Midbrain (tissue), 1 donor: ENCODE measurements at places on chromosomes 13 and 19.
A peak's percentile ranks its signal among the peaks of the same experiment; 100 is the strongest.

GRCh38 chr19:412356-413355 lies 3.7 kb upstream of the C2CD4C start:
- no peak for DNase-seq

GRCh38 chr19:50998061-50998460 lies 3.3 kb downstream of the KLK8 start:
- DNase-seq = no peak

DNA sequence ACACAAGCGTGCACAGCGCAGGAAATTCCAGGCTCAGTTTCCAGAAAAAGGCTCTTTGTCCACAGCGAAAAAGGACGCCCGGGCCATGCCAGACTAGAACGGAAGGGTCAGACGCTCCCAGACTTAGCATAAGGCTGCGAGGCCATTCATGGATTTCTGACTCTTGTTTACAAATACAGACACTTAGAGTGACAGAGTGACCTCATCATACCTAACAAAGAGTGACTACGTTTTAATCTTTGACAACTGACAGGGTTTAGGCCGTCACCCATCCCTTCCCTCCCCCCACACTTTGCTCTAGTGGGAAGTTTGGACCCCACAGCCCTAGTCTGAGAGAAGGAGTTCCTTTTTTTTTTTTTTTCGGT lies 418 bp upstream of the ZNF709 start:
- DNase-seq = no peak

- peak; percentile 56 for DNase-seq
These were observed 814 bp downstream of the ZNF480 start for GRCh38 chr19:52297601-52298364.

DNA sequence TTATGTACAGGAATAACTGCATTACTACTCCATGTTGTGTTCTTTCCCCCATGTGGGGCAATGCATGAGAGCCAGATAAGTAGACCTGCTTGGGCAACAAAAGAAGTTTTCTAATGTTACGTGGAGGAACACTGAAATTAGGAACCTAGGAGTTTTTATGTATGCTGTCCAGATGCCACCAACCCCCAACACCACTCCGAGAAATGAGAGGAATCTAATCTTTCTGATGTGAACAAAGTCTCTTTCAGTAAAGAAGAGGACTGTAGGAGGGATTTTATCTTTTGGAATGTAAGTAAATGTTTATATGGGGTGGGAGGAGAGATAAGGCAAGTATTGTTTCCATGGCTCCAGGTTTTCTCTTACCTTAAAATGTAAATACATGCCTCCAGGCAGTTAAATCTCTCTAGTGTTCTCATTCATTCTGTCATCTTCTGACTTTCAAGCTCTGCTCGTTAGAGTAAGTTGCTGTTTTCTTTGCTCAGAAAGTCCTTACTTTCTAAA lies 820.6 kb downstream of the PCDH17 start:
- no peak for DNase-seq

GRCh38 chr19:19110410-19111135 lies 27.7 kb downstream of the TMEM161A start:
- no peak for DNase-seq

DNA sequence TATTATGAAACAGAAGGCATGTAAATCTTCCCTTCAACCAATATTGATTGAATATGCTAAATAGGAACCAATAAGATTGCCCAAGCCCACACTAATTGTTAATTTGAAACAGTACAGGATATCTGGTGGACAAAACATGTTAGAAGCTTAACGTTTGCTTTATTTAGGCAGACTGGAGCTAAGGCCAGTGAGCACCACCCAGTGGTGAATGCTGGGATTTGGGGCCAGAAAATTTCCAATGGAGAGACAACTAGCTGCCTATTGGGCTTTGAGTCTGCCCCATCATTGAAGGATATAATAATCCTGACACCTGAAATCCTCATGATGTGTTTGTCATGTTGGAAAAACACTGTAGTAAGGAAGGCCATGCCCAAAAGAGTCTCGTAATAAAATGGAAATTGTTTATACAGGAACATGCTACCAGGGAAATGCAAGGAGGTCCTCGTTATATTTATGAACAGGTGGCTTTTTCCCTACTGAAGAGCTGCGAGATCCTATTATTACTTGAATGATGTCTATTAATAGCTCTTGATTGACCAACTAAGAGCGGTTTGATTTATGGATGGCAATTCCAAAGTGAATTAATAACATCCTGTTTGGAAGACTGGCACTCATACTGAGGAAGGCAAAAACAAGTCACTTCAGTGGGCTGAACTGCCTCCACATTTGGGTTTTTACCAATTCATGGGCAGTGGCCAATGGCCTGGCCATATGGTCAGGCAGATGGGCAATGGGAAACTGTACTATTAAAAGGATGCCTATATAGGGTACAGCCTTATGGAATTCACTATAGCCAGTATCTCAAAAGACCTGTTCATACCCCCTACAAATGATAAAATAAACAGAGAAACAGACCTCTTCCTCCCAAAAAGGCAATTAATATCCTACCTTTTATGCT lies 8.7 kb downstream of the SIGLECL1 start:
- DNase-seq = peak; percentile 36
